G401 (cell line): ENCODE measurements at places on chromosomes 11 and 22. TPM values are rescaled to one million over a fixed set of nuclear protein-coding genes. Genes with fewer than 3 reads are reported as not detected.

Gene RIC3
- total RNA-seq, result not detected in 2 replicates

DNA sequence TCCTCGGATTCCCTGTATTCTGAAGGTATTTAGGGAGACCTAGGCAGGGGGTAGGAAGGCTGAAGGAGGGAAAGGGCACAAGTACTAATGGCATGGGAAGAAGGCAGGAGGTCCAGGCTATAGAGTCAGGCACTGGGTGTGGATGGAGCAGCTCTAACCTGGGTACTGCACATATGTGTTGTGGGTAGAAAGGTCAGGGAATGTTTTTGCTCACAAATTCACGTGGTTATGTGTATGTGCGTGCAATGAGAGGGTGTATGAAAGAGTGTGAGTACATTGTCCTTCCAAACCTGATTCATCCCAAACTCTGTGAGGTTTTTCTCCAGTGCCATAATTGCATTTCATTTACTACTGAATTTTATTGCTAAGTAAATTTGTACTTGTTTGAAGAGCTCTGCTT, 23.2 kb downstream of the DNHD1 start:
- no peak for DNase-seq

- no peak for DNase-seq
Observed at GRCh38 chr11:58639669-58640068, 17.2 kb downstream of the CNTF start.

- DNase-seq, result no peak
Observed at GRCh38 chr11:2923446-2924375, 5.5 kb downstream of the PHLDA2 start.

DNA sequence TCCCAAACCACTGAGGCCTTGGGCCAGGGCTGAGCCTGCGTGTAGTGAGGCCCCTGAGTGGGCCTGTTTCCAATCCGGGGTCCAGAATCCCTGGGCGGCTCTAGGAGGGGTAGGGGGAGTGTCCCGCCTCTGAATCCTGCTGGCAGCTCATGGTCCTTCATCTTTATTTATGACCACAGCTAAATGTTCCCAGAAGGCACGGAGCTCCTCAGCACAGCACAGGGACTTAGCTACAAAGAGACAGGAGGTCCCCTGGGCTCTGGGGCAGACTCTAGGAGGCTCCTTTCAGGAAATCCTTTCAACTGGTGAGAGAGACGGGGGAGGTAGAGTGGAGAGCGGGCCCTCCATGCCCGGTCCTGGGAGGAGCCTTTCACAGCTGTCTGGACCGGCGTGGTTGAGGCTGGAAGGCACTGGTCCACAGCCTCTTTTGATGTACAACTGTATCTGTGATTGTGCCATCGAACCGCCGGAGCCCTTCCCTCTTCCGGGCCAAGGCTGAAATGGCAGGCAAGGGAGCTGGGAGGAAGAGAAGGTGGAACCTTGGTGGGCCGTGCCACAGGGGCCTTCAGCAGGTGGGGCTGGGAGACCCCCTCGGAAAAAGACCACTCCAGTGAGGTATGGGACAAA, 46.8 kb downstream of the SCUBE1 start:
- DNase-seq, result no peak

- DNase-seq, result no peak
Observed at GRCh38 chr11:1931341-1932104, 12.0 kb downstream of the TNNT3 start.

Gene BAIAP2L2
- total RNA-seq, result 0.20 and 0.55 TPM in 2 replicates

Gene OR4A16
- not detected in 2 replicates for total RNA-seq

GRCh38 chr11:47331454-47332302, 20.8 kb downstream of the MYBPC3 start:
- DNase-seq, result no peak

- DNase-seq, result no peak
Observed at GRCh38 chr11:126411971-126412381, 56.5 kb downstream of the ST3GAL4 start.

Gene VPS26B
- total RNA-seq, result 46.1 and 56.2 TPM in 2 replicates

DNA sequence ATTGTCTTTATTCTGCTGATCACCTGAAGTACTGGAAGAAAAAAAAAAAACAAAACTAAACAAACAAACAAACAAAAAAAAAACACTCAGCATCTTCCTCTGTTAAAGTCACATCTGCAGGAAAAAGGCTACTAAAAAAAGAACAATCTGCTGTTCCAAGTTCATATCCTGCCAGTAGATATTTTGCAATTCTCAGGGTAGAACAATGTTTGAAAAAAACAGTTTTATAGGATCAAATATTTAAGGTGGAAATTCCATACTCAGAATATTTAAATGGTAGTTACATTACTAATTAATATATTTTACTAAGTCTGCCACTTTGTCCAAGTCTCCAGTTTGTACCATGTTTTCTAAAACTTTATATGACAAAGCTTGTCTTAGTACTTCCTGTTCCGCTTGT, 175.2 kb downstream of the SBF2 start:
- DNase-seq, result no peak

Gene SLC22A9
- total RNA-seq, result not detected in 2 replicates

DNA sequence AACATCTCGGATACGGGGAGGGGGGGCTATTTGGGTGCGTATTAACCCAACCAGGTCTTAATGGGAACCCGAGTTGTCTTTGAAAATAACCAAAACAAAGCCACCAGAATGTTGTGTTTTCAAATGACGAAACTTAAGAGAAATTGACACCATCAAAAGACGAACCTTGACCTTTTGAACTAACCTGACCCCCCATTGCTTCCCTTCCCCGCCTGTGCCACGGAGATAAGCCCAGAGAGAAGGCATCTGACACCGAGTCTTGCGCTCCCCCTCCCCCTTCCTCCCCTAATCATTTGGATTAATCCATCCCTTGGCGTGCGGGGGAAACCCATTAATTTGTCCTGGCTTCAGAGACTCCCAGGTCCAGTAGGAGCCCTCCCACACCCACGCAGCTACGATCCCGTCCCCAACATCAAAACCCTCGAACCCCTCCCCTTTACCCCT, 4.5 kb upstream of the GCAT start:
- DNase-seq, result no peak

- DNase-seq, result no peak
Observed at GRCh38 chr11:70628855-70629844, 230.8 kb downstream of the CTTN start.

DNA sequence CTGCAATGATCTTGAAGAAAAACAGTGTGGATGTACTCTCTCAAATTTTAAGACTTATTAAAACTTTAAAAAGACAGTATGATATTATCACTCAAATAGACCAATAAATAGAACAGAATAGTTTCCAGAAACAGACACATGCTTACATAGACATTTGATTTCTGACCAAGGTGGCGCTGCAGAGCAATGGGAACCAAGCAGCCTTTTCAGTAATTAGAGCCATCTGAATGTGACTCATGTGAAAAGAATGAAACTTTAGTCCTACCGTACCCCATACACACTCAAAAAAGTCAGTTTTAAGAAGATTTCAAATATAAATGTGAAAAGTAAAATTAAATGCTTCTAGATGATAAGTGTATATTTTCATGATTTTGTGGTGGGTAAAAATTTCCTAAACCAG, 74.2 kb upstream of the MS4A8 start:
- no peak for DNase-seq

GRCh38 chr22:45686004-45686403, 14.4 kb downstream of the ATXN10 start:
- no peak for DNase-seq

DNA sequence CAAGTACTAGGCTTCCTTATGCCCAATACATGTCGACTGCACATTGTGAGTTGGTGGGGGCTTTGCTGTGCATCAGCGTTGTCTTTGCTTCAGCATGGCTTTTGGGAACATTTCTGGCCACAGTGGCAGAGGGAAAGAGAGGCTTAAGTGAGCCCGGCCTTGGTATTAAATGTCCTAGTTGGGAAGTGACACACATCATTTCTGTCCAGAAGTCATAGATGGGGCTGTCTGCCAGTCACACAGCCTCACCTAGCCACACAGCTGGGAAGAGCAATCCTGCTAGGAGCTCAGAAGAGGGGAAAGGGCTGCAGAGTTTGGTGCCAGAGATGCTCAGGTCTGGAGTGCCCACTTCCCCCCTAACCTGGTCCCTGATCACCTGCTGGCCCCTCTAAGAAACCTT, 27.6 kb downstream of the TREH start:
- no peak for DNase-seq

DNA sequence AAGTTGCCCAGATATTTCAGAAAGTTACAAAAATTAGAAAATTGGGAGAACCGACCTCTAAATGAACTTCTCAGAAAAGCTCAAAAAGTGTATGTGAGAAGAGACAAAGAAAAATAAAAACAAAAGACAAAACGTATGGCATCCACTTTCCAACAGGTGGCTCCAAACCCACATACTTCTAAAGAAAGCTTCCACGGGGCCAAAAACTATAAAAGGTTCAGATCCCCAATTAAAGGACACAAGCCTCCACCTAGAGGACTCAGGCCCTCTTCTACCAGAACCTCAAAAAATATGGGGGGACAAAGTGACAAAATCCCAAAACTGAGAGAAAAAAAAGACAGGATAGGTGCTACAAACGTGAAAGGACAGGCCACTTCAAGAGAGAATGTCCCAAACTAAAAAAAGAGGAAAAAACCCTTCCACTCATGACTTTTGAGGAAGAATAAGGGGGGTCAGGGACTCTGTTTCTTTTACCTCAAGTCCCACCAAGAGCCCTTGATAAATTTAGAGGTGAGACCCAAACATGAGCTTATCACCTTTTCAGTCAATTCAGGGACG, 8.8 kb downstream of the SCGB2A1 start:
- DNase-seq, result peak; percentile 34

- DNase-seq, result no peak
Observed at GRCh38 chr11:112620621-112621394, 340.4 kb upstream of the NCAM1 start.

DNA sequence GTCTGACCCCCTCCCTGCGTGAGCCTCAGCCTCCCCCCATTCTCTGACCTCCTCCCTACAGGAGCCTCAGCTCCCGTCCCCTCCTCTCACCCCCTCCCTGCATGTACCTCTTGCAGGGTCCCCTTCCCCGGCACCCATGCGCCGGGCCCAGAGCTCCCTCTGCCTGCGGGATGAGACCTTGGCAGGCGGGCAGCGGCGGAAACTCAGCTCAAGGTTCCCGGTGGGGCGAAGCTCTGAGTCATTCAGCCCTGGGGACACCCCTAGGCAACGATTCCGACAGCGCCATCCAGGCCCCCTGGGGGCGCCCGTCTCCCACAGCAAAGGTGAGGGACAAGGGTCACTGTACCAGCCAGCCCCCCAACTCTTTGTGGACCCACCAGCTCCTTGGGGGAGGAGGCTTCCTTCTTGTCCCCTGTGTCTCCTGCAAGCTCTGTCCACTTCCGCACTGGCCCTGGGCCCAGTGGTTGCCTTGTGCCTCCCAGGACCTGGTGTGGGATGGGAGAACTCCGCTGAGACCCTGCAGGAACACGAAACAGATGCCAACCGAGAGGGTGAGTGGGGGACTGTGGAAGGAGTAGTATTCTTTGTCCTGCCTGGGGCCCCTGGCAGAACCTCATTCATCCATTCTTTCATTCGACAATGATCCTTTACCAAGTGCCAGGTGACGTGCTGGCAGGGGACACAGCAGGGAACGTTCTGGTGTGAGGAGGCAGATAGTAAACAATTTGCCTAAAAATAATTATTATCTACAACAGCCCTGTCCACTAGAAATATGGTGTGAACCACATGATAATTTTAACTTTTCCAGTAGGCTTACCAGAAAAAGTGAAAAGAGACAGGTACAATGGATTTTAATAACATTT, 3.7 kb upstream of the RPS6KA4 start:
- DNase-seq, result peak; percentile 92
